NCI-H524 (cell line): ENCODE measurements at places on chromosomes 6 and 20.

DNA sequence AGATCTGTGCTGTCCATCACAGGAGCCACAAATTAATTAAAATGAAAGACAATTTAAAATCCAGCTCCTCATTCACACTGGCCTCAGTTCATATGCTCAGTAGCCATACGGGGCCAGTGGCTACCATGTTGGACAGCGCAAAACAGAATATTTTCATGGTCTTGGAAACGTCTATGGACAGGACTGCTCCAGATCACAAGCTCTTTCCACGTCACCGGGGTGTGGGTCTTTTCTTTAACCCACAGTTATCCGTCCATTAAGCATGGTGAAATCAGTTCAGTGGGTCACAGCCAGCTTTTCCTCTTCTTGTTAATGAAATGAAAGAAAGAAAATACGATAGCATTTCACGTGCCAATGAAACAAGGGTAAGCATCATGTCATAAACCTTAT, 24.1 kb downstream of the GFOD1 start:
- no peak for DNase-seq

DNA sequence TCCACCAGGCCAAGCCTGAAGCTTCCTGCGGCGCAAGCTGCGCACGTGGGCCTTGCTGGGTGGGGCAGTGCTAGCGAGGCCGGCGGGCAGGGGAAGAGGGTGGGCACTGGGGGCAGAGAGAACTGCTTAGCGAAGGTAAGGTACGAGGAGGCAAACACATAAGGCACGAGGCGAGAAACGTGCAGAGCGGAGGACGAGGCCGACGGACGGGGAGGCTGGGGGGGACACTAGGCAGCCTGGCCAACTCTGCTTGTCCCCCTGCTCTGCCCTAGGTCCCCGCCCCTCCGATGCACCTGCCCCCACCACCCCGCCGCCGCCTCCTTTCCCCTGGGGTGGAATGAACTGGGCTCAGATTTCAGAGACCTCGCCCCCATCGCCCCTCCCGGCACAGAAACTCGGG, 2.1 kb downstream of the HLA-DQB1 start:
- DNase-seq, result no peak

GRCh38 chr6:89355511-89356194, 3.1 kb upstream of the UBE2J1 start:
- DNase-seq, result no peak

DNA sequence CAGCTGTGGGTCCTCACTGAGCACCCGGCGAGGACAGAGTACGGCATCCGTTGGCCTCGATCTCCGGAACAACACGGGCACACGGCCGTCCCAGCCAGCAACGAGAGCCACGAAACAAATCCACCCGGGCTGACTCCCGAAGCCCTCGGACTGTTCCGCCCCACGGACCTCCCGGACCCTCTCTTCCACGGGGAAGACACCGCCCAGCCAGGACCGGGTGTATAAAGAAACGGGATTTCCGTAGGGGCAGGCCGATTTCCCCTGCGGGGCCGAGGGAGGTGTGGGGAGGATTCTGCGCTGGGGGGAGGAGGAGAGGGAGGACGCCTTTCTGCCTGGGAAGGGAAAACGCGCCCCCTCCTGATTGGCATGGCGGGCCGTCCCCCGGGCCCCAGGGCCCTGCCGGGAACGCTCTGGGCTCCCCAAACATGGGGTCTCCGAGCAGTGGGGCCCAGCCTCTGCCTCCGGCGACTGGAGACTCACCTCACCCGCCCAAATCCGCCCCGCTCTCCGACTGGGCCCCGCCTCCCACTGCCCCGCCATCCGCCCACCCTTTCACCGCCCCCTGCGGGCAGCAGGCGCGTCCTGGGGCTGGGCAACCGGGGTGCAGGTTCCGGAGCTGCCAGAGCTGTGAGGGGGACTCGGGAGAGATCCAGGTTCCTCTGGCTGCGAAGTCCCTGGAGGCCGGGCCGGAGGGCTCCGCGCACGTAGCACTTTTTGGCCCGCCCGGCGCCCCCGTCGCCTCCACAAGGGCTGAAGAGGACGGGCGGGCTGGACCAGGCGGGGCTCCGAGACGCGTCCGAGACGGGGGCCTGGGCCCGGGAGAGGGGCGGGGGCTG, 679 bp upstream of the PPDPF start:
- peak; percentile 59 for DNase-seq

GRCh38 chr20:20528861-20529260, 161.0 kb downstream of the INSM1 start:
- no peak for DNase-seq

DNA sequence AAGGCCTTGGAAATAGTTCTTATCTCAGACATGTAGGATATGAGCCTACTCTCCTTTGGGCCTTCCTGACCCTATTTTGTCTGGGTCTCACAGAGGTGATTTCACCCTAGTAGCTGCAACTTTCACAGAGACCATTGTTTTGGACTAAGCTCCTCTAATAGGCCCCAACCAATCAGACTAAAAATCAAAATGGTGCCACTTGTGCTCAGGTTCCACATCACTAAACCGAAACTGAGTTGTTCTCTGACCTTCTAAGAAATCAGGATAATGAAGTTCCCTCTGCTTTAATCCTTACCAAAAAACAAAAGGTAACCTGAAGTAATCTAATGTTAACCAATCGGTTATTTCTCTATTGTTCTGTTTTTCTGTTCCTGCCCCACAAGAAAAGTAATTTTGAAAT, 143.6 kb downstream of the CD24 start:
- DNase-seq, result no peak

GRCh38 chr6:152052061-152052460, 244.6 kb downstream of the ESR1 start:
- DNase-seq, result no peak

DNA sequence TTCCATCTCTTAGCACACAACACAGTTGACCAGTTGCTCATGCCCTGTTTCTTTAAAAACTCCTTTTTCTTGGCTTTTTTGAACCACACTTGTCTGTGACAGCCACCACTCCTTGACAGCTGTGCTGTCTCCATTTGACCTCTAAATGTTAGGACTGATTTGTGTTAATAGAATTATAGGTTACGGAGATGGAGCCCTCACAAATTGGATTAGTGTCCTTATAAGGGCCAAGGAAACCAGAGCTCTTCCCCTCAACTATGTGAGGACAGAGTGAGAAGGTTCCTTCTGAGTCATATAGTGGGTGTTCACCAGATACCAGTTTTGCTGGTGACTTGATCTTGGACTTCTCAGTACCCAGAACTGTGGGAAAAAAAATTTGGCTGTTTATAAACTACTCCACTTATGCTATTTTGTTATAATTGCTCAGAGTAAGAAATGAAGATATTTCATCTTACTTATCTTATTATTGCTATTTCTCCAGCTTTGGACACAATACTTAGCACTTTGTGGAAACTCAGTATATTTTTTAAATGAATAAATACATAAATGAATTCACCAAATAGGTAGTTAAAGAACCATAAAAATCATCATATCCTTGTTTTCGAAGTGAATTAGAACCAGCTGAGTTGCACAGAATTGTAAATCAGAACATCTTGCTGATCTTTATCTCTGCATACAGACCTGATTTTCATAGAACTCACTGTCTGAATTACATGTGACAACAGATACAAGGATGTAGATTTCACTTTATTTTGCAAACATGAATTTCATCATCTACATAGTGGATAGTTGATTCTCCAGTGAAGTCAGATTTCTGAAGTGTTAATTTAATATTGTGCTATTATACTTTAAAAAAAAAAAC, 598.5 kb upstream of the IRAK1BP1 start:
- DNase-seq, result no peak

DNA sequence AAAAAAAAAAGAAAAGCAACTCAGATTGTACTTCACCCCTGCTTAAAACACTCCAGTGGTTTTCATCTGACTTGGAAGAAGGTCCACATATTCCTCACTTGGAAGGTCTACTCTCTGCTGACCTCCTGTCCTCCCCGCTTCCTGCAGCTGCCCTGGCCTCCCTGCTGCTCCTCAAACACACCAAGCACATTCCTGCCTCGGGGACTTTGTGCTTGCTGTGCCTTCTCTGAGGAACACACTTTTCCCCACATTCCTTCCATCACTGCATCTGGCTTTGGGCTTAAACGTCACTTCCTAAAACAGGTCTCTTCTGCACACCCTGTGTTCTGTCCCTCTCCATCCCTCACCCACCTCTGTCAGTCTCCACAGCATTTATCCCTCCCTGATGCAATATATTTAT, 4.9 kb upstream of the PDYN start:
- DNase-seq, result no peak

DNA sequence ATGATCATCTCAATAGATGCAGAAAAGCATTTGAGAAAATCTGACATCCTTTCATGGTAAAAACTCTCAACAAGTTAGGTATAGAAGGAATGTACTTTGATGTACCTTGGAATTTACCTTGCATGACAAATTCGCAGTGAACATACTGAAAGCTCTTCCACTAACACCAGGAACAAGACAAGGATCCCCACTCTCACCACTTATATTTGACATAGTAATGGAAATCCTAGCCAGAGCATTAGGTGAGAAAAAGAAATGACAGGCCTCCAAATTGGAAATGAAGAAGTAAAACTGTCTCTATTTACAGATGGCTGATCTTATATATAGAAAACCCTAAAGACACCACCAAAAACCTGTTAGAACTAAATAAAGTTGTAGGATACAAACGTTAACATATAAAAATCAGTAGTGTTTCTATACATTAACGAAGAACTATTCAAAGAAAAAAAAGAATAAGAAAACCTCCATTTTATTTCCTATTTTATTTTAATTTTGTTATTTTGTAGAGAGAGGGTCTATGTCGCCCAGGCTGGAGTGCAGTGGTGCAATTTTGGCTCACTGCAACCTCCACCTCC, 26.9 kb downstream of the PCNA start:
- no peak for DNase-seq

- no peak for DNase-seq
These were observed 2.6 kb downstream of the SLCO4A1 start for GRCh38 chr20:62644802-62645496.

DNA sequence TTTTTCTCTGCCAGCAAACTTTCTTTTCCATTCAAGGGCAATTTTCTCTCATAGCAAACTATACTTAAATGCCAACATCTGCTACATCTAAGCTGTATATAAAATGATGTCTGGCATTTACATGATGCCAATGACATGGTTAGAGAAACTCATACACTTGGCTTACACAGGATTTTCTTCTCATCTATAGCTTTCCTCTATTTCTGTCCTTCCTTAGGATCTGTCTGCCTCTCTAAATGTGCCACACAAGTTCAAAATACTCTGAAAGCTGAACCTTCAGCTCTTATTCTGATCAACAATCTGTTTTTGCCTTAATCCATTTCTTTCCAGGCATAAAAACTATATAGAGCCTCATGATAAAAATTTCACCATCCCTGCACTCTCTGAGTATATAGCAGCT, 290.9 kb upstream of the RNF217 start:
- no peak for DNase-seq

GRCh38 chr6:130965656-130966055, 97.4 kb downstream of the EPB41L2 start:
- DNase-seq, result no peak

DNA sequence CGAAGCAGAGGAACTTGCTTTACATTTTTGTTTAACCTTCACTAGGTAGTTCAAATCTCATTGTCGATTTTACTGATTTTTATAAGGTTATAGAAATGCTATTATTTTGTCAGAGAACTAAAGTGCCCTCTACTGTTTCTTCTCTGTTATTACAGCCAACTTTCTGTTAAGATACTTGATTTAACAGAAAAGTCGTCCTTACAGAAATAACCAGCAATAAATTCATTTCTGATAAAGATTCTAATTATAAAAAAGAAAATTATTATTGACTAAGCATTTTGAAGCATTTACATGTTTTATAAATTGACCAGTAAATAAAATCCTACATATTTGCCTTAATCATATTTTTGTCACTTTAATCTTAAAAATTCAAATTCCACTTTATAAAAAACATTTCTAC, 60.8 kb downstream of the OGFRL1 start:
- DNase-seq, result peak; percentile 22

DNA sequence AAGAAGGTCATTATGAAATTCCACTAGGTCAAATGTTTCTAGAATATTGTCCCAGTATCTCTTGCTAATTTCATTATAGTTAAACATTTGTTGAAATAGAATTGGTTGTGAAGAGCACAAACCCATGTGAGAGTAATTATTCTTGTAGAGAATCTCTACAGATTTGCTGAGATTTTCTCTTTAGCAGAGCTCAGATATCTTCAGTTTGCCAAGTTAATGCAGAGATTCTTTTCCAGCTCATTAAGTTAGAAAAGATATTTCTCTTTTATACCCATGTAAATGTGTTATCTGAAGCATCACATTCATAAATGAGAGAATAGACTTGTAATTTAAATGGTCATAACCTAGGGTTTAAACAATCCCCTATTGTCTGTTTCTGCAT, 232.0 kb upstream of the TAB2 start:
- DNase-seq, result no peak

- DNase-seq, result no peak
These were observed 122.8 kb upstream of the BEND3 start for GRCh38 chr6:107237992-107238660.

- no peak for DNase-seq
These were observed 179.4 kb upstream of the TAB2 start for GRCh38 chr6:149138089-149138488.

DNA sequence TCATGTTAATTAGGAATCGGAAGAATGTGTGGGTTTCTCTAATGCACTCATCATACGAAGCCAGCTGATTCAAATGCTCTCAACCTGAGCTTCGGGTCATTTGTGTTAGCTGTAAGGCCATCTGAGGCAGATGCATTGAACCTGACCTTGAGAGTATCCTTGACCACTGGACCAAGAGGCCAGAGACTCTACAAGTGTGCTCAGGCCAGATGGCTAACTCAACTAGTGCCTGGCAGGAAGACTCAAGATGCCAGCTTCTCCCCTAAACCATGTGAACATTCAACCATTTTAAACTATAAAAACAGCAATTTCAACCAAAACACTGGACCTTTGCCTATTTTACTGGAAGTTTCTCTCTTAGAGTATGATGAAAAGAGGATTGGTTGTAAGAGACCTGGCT, 168.6 kb upstream of the CDH4 start:
- DNase-seq, result no peak

GRCh38 chr6:166176106-166176505, 8.5 kb upstream of the TBXT start:
- DNase-seq, result no peak

- DNase-seq, result no peak
These were observed 65.0 kb downstream of the PSMG4 start for GRCh38 chr6:3323696-3324261.

GRCh38 chr6:41996997-41997396, 53.3 kb upstream of the TAF8 start:
- DNase-seq, result no peak

GRCh38 chr6:100465701-100466409, 1.1 kb upstream of the SIM1 start:
- DNase-seq, result peak; percentile 34

DNA sequence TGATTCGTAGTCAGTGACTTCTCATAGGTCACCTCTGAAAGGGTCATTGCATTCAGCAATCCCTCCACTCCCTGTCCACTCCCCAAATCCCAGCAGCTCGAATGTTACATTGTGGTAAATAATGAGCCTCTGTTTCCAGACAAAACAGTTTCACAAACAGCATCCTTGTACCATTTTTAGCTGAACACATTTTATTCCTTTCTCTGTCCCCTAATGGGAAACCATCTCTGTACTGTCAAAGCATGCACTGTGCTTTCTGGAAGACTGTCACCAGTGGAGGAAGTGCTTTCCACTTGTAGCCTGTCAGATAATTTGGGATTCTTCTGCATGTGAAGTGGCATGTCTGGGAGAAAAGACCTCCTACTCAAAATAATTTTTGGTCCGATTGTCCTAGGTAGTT, 82.0 kb downstream of the SLC35F1 start:
- DNase-seq, result no peak

GRCh38 chr20:53079828-53080686, 107.9 kb downstream of the TSHZ2 start:
- DNase-seq, result no peak

GRCh38 chr6:38476141-38476540, 163.6 kb downstream of the BTBD9 start:
- DNase-seq, result no peak
